ENCODE measurements at places on chromosomes 2 and 18. TPM values are rescaled to one million over a fixed set of nuclear protein-coding genes. Genes with fewer than 3 reads are reported as not detected.

Gene SPP2
- not detected for total RNA-seq

DNA sequence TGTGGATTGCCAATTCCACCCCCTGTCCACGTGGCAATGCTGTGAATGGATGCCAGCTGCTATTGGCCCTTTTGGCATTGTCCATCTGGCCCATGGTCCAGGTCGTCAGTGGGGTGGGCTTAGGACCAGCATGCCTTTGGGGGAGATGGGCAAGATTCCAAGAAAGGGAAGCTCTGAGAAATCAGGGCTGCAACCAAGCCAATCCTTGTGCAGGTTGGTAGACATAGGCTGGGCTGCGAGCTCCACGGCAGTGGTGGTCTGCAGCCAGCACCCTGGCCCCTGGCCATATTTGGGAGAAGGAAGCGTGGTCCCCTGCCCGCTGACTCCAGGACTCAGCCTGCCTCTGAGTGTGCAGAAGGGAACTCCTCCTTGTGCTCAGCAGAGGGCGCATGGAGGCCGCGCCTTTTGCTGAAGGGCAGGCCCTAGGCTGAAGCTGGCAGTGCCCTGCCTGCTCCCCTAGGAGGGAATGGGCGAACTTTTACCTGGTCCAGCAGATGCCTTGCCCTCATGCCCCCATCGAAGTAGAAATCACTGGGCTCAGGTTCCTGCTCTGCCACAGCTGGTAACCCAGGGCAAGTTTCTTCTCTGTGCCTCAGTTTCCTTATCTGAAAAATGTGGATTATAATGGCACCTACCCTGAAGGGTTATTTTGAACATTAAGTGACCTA, 5.4 kb downstream of the SPR start:
- H3K4me1 ChIP-seq = peaks cover 5% of the 10 kb centered on the region
- no peak overlapping the region for H3K4me3 ChIP-seq
- H3K27me3 ChIP-seq = peaks cover 32% of the 10 kb centered on the region
- no peak overlapping the region for H3K27ac ChIP-seq

DNA sequence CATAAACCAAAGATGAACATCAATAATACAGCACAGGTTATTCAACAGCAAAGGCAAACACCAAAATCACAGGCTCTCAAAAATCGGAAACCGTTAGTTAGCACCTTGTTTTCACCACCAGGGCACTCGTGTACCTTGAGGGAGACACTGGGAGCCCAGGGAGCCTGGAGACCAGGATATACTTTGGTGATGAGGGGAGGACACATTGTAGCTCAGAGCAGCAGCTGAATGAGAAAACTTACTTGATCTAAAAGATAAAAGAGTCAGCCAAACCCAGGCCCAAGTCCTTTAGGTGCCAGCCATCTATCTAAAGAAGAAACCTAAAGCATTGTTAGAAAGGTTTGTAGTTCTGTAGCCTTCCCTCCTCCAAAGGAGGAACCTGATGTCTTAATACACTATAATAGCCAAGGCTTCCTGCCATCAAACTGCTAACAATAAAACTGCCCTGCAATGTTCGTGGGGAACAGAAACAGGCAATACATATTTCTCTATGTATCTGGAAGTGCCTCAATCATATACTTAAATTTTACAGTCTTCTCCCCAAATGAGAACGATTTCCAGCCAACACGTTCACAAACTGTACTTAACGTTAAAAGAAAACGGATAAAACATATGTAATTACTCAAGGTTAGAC, 19.3 kb downstream of the BCL11A start:
- no peaks in the 10 kb centered on the region for H3K36me3 ChIP-seq
- H3K4me1 ChIP-seq = no peaks in the 10 kb centered on the region
- H3K27me3 ChIP-seq = peaks cover 62% of the 10 kb centered on the region
- no peak overlapping the region for H3K4me3 ChIP-seq
- no peak overlapping the region for H3K27ac ChIP-seq

DNA sequence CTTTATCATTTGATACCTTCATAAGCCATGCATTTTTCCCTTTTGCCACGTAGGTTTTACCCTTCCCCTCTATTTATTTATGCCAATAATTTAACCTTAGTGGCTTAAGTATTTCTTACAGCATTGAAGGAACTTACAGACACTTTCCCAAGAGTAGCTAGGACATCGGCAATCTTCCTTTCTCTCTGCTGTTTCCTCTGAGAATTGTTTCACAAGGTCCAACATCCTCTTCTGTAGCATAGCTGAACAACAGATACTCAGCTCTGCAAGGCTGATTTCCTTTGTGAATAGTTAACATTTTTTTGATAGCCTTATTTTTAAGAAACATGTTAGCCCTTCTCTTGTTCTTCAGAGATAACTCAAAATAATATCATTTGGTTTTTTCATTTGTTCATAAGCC, 1.1 kb upstream of the GCA start:
- H3K27ac ChIP-seq = no peak overlapping the region
- H3K4me3 ChIP-seq = no peak overlapping the region
- H3K27me3 ChIP-seq = peaks cover 4% of the 10 kb centered on the region
- DNase-seq = no peak

DNA sequence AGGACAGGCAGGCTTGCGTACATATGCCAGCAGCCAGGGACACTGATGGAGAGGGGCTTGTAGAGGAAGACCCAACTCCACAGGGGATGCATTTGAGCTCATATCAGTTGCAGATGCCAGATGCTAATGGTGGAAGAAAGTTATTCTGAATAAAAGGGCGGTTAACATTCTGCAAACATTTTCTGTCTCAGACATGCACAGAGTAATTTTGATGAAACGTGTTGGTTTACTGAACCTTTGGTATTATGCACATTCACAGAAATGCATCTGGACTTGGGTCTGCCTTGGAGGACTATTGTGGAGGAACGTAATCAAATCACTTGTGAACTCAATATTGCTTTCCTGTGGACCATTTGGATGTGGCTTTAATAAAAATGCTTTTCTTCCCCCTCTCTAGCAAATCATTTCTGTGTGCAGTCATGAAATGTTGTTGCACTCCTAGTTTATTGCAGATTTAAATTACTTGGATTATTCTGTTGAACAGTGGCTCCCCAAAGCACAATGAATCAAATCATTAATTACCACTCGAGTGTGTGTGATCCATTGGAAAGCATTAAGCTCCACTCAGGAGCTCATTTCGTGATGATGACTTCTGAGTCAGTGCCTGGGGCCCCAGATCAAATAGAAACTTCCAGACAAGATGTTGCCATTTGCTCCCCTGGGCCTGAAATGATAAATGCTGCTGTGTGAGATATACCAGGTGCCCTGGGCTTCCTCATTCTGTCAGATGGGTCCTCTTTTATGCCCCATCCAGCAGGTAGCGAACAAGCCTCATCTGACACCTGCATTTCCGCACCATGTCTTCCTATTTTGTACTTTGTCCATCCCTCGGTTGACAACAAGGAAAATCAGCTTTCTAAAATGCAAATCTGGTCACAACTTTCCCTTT, 697.0 kb upstream of the HS6ST1 start:
- H3K4me1 ChIP-seq = no peaks in the 10 kb centered on the region
- H3K36me3 ChIP-seq = no peaks in the 10 kb centered on the region
- no peaks in the 10 kb centered on the region for H3K27me3 ChIP-seq
- no peak overlapping the region for H3K27ac ChIP-seq
- no peak for DNase-seq
- no peak overlapping the region for H3K4me3 ChIP-seq

Gene DNMT3A
- 8.9 TPM for total RNA-seq

Gene PLEKHH2
- total RNA-seq = 0.26 TPM

Gene IL36B
- total RNA-seq = not detected

Gene C2orf81
- total RNA-seq = 2.2 TPM

GRCh38 chr2:38450509-38450908, 73.4 kb upstream of the ATL2 start:
- no peak for DNase-seq
- H3K27me3 ChIP-seq = peaks cover 9% of the 10 kb centered on the region
- no peak overlapping the region for H3K27ac ChIP-seq
- H3K4me3 ChIP-seq = no peak overlapping the region
- no peaks in the 10 kb centered on the region for H3K36me3 ChIP-seq

DNA sequence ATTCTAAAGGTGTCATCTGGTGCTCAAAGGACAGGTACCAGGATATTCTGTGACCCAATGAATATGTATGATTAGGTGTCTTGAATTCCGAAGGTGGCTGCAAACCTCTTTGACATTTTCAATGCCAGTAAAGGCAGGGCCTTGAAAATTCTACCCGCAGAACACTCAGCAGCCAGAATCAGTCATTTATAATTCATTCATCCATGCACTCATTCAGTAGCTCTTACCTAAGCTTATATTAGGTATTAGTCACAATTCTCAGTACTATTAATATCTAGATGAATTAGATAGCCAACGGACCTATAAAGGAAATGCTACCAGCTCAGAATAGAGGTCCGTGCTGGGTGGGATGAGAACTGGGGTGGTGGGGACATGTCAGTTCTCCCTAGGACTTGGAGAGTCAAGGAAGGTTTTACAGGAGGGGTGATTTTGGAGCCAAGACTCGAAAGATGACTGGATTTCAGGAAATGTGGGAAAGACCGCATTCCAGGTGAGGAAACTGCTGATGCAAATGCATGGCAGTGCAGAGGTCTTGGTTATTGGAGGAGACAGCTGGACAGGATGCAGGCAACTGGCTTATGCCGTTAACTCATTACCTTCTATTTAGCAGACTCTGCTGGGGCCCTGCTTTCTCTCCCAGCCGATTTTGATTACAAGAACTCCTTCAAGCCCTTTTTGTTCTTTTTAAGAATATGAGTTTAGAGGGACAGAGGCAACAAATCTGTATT, 7.2 kb downstream of the TRIB2 start:
- H3K4me3 ChIP-seq = peak overlapping the region; percentile 99
- peaks cover 7% of the 10 kb centered on the region for H3K36me3 ChIP-seq
- H3K27me3 ChIP-seq = no peaks in the 10 kb centered on the region
- no peak for DNase-seq

- DNase-seq = no peak
- H3K27me3 ChIP-seq = no peaks in the 10 kb centered on the region
- H3K4me3 ChIP-seq = no peak overlapping the region
- no peak overlapping the region for H3K27ac ChIP-seq
These were observed 86.7 kb upstream of the MSTN start for GRCh38 chr2:190149200-190149599.

GRCh38 chr2:226411727-226412360, 387.8 kb downstream of the IRS1 start:
- H3K27ac ChIP-seq = no peak overlapping the region
- no peaks in the 10 kb centered on the region for H3K27me3 ChIP-seq
- no peak for DNase-seq
- no peak overlapping the region for H3K4me3 ChIP-seq

- no peak overlapping the region for H3K4me3 ChIP-seq
- no peaks in the 10 kb centered on the region for H3K4me1 ChIP-seq
- H3K27me3 ChIP-seq = no peaks in the 10 kb centered on the region
- no peak overlapping the region for H3K27ac ChIP-seq
- DNase-seq = no peak
These were observed 481.4 kb upstream of the SPRED2 start for GRCh38 chr2:65913813-65914212.

Gene MERTK
- total RNA-seq = 0.67 TPM

Gene SLC8A1
- not detected for total RNA-seq

Gene KCNS3
- total RNA-seq = not detected

- no peak overlapping the region for H3K4me3 ChIP-seq
- no peak for DNase-seq
- peaks cover 19% of the 10 kb centered on the region for H3K4me1 ChIP-seq
- H3K27me3 ChIP-seq = peaks cover 38% of the 10 kb centered on the region
- no peak overlapping the region for H3K27ac ChIP-seq
These were observed 2.5 kb upstream of the POMC start for GRCh38 chr2:25170888-25171287.

DNA sequence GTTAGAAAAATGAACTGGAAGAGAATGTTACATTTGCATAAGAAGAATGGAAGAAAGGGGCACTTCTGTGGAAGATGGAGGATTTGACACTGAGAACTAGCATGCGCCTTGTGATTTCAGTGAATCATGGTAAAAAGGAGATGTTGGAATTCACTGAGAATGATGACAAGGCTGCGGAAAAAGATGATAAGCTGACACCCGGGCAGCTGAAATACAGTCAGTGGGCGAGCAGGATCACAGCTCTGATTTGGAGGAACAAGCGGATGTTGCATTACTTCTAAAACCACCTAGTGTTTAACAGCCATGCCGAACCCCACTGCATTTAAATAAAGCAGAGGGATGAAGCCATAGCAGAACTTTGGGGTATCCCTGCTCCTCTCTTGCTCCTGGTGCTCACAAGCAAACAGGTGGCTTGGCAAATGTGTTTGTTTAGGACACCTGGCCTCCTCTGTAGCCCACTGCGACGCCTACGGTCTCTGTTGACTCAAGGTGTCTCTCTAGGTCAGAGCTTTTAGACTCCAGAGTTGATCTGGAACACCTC, 134.9 kb downstream of the NDUFA10 start:
- DNase-seq = no peak
- H3K4me1 ChIP-seq = no peaks in the 10 kb centered on the region
- H3K27ac ChIP-seq = no peak overlapping the region
- peaks cover 16% of the 10 kb centered on the region for H3K27me3 ChIP-seq
- no peaks in the 10 kb centered on the region for H3K36me3 ChIP-seq

DNA sequence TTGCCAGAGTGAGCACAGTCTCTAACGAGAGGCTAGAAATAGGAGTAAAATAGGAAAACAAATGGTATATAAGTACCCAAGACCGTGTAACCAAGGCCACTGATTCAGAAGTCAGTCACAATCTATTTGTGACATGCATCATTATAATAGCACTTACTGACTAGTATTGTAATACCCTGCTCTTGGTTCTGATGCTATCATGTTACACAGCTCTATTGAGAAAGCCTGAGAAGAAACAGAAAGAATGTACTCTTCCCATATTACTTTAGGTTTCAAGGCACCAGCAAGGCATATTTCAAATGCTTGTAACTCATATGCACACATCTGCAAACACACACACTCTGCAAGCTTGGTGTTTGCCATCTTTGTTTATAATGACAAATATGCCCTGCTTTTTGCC, 746.4 kb downstream of the SLC4A3 start:
- no peak overlapping the region for H3K27ac ChIP-seq
- no peaks in the 10 kb centered on the region for H3K36me3 ChIP-seq
- no peaks in the 10 kb centered on the region for H3K4me1 ChIP-seq
- no peak overlapping the region for H3K4me3 ChIP-seq

Gene SP5
- not detected for total RNA-seq

DNA sequence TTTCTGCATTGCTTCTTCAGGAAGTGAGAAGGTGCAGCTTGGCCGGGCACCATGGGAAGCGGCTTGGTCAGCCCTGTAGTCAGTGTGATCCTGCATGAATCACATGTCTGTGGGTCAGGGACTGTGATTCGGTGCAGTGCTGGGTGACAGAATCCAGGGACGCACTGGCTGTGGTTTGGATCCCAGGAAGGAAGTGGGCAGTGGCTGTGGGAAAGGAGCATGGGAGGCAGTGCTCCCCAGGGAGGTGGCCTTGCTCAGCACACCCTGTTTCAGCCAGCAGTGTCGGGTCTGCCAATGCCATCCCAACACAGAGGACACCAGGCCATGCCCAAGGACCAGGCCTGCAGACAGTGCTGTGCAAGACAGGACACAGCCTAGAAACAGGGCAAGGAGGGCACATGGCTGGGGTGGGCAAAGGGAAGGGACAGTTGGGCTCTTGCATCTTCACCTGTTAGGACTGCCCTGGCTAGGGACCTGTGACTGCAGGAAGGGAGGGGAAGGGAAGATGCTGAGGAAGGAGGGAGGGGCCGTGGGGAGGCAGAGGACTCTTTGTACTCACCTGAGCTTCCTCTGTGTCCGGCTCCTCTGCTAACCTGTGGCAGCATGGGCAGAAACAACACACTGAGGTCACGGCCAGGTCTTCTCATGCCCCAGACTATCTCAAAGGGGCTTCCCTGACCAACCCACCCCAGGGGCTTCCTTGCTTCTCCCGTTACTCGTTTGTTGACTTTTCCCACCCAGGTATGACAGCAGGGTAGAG, 37.2 kb upstream of the DNMT3A start:
- H3K4me3 ChIP-seq = no peak overlapping the region
- H3K27ac ChIP-seq = no peak overlapping the region
- peaks cover 21% of the 10 kb centered on the region for H3K4me1 ChIP-seq
- no peaks in the 10 kb centered on the region for H3K36me3 ChIP-seq

- H3K4me3 ChIP-seq = no peak overlapping the region
- peaks cover 16% of the 10 kb centered on the region for H3K4me1 ChIP-seq
- DNase-seq = no peak
- no peak overlapping the region for H3K27ac ChIP-seq
These were observed 27.7 kb downstream of the ITGA6 start for GRCh38 chr2:172455121-172455515.

All from natural killer cell treated with Interleukin-12 subunit alpha and Interleukin-12 subunit beta and Interleukin-15 and Interleukin-18, amount 100 ng/mL, for 72 hours (primary cell).